SK-N-DZ (cell line): ENCODE measurements at places on chromosomes 7 and 10.

GRCh38 chr10:6045878-6046772 lies 16.0 kb downstream of the IL2RA start:
- DNase-seq, result no peak

DNA sequence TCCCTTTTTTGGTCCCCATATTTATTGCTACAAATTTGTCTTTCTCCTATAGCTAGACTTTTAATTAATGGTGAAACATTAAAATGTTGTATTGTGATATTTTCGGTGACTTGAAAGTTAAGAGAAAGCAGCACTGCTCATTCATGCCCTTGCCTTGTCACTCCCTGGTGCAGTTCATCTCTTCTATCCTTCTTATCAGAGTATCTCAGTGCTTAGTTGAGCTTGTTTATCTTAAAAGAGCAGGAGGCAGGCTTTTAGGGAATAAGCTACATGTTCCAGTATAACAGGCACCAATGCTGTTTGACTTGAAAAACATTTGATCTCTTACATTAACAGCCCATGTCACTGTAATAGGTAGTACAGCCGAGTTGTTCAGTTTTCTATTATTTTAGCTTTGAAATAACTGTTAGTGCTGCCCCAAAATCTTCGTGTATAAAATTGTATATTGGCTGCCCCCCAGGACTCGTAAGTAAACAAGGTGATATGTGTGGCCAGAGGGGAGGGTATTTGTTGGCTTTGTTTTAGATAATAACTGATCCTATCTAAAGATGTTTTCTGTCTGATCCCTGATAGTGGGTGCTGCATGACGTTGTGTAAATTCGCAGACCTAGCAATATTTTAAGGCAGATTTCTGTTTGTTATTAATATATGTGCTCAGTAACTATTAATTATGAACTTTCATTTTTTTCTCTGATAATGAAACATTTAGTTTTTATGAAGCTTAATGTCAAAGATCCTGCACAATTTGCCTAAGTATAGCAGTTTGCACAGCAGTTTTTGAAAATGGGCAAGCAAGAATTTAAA lies 96.5 kb downstream of the BTRC start:
- DNase-seq, result peak; percentile 67

GRCh38 chr10:127198721-127199120 lies 2.3 kb upstream of the INSYN2A start:
- DNase-seq, result no peak

- DNase-seq, result no peak
Observed at GRCh38 chr10:59563531-59563930, 146.1 kb downstream of the SLC16A9 start.

DNA sequence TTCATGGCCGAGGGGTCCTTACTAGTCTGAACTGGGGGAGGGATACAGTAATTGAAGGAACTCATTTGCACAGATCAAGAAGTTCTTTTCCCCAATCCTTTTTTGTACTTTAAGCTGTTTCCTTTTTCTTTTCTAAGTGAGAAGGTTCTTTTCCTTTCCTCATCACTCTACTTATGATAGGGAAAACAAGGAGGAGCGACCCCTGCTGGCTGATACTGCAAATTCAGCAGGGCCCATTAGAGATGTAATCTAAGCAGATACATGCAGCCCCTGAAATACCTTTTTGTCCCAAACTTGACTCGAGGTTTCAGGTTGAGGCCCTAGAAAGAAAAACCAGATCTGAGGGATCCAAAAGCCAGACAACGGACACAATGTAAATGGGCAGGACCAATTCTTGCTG lies 305.5 kb downstream of the DNAJB9 start:
- no peak for DNase-seq

DNA sequence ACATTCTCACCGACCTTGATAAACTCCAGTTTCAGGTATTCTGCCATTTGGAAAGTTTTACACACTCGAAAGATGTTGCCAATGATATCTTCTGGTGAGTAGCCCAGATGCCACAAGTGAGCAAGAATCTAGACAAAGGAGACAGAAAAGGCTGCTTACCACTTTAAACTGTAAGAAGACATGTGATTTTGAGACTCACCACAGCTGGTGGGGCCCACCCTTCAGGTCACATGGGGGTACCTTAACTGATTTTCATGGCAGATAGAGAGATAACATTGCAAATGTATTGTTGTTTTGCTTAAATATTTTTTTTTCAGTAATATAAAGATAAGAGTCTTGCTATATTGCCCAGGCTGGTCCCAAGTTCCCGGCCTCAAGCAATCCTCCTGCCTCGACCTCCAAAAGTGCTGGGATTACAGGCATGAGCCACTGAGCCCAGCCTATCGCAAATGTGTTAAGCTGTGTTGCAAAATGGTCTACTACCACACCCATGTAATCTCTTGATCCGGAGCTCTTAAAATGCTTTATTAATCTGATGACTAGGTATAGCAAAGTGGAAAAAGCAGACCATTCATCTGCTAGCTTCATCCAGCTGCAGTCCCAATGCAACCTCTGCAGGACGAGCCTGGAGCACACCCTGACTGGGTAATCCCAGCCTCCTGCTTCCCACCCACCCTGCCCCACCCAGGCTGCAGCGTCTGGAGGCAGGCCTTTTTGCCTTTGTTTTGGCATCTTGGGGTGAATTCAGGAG lies 18.5 kb downstream of the RFC2 start:
- no peak for DNase-seq

GRCh38 chr10:89421018-89421476 lies 6.7 kb downstream of the IFIT5 start:
- no peak for DNase-seq

- DNase-seq, result peak; percentile 92
Observed at GRCh38 chr10:118633786-118634185, 38.3 kb upstream of the PRLHR start.

DNA sequence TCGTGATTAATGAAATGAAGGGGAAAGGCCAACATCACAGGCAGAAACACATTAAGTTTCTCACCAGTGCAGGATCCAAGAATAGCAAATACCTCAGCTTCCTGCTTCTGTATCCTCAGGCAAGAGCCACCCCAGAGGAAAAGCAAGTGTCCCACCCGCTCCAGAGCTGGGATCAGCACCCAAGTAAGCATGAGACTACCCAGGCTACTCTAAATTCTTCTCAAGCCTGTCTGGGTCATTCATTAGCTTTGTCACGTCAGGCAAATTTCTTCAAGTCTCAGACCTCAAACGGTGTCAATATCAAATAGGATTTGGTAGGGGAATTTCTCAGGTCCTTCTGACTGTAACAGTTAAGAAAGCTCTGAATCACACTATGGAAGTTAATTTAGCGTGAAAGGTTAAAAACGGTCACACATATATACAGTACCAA lies 59.0 kb downstream of the GNA12 start:
- DNase-seq, result no peak

GRCh38 chr10:37236093-37236492 lies 110.7 kb downstream of the ANKRD30A start:
- DNase-seq, result no peak
